ENCODE measurements at places on chromosomes 2 and 18.
A peak's percentile ranks its signal among the peaks of the same experiment; 100 is the strongest.

GRCh38 chr18:59669872-59670657 is 27.2 kb downstream of the CCBE1 start:
- DNase-seq = no peak

GRCh38 chr2:200627110-200627770 is 41.4 kb downstream of the AOX1 start:
- no peak for DNase-seq

DNA sequence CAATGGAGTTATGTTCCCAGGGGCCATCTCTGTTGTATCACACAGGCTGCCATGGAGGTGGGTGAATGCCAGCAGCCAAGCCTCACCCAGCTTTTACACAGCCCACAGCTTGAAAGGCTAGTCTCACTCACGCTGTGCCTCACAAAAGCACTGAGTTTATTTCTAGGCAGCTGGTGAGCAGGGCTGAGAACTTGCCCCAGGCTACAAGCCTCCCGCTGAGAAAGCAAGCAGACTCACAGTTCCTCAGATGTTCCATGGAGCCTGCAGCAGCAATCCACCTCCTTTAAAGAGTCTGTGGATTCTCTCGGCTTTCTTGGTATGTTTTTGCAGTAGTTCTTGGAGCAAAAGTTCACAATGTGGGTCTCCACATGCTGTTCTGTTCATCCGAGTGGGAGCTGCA is 40.9 kb upstream of the ALKAL2 start:
- DNase-seq = no peak

DNA sequence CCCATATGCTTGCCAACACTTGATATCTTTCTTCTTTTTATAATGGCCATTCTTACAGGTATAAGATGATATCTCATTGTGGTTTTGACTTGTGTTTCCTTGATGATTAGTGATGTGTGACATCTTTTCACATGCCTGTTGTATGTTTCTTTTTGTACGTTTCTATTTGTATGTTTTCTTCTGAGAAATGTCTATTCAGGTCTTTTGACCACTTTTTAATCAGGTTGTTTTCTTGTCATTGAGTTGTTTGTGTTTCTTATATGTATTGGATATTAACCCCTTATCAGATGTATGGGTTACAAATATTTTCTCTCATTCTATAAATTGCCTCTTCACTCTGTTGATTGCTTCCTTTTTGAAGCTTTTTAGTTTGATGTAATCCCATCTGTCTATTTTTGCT is 42.4 kb downstream of the ABCB11 start:
- no peak for DNase-seq

GRCh38 chr2:68379184-68379708 is 14.2 kb downstream of the PLEK start:
- no peak for DNase-seq

DNA sequence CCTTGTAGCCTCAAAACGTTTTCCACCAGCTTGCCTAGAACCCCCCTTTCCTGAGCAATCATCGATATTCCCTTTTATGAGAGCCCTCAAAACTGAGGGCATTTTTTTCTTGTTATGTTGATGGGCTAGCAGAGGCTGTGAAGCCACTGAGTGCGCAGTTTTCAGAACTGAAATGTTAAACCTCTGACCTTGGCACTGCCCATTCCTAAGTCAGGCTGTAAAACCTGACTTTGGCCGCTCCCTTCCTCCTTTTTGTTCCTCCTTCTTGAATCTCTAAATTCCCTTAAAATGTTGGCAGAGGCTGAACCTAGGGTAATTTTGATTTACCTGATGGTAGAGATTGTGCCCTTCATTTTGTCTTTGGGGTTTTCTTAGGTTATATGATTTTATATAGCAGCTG is 334.2 kb downstream of the KIAA1328 start:
- no peak for DNase-seq

- DNase-seq = no peak
Observed at GRCh38 chr2:74010087-74010541, 25.4 kb downstream of the TET3 start.

- DNase-seq = peak; percentile 31
Observed at GRCh38 chr2:133680343-133681049, 112.2 kb upstream of the NCKAP5 start.

DNA sequence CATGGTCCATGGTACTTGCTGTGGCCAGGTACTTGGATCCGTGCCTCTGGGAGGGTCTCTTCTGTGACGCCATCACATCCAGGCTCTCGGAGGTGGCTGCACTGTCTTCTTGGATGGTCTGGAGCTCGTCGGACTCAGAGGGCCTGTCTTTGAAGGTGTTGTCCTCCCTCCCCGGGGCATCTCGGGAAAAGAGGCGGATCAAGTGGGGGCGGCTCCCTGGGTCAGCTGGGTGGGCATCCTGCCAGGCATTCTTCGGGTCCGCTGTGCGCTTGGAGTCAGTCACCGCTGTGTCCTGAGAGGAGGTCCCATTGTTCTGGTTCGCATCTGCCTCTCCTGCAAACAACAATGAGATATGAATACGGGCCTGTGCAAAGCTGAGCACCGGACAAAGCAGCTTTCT is 115.6 kb downstream of the MBP start:
- DNase-seq = peak; percentile 98

- no peak for DNase-seq
Observed at GRCh38 chr2:75646090-75646582, 447 bp upstream of the MRPL19 start.

- no peak for DNase-seq
Observed at GRCh38 chr2:72149556-72150156, 2.0 kb upstream of the CYP26B1 start.

GRCh38 chr2:2516386-2516785 is 185.3 kb upstream of the MYT1L start:
- no peak for DNase-seq

GRCh38 chr18:58402247-58402646 is 226.6 kb downstream of the ALPK2 start:
- no peak for DNase-seq

DNA sequence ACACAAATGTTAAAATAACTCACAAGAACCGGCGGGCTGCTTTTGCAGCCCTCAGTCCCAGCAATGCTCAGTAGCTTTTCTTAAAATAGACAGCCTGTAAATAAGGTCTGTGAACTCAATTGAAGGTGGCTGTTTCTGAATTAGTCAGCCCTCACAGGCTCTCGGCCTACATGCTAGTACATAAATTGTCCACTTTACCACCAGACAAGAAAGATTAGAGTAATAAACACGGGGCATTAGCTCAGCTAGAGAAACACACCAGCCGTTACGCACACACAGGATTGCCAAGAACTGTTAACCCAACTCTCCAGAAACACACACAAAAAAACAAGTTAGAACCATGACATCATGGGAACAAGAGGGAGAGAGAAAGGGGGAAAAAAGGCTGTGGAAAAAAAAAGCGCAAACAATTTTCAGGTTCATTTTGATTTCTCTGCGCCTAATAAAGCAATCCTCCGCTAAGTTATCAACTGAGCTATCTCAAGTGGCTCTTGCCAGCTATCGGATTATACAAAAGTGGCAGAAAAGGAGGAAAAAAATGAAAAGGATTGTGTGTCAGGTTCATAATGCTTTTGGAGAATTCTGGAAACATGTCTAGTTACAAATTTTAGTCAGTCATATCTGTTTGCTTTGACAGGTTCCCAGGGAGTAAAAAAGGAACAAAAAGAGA is 89.1 kb downstream of the ZEB2 start:
- peak; percentile 65 for DNase-seq

- no peak for DNase-seq
Observed at GRCh38 chr2:79120194-79120713, at the start of gene REG1A. TSS of gene REG1A (plus strand) at chr2:79120488. CDS start at chr2:79120862, 374 bp downstream.

- DNase-seq = no peak
Observed at GRCh38 chr2:33051586-33052360, 105.0 kb downstream of the LTBP1 start.

DNA sequence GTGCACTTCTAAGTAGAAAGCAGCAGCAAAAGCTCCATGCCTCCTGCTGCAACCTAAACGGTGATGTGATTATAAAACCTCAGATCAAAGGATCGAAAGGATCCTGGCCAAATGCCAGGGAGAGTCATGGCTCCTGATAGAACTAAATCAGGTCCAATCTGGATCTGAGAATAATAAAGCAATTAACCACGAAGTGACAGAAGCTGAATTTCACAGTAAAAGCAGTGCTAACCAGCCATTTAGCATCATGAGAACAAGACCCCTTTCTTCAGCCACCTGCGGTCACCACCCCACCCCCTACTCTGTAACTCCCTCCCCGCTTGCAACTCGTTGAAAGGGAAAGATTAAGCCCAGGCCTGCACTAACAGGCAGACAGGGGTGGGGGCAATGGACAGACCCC is 748.7 kb downstream of the BCL11A start:
- no peak for DNase-seq

DNA sequence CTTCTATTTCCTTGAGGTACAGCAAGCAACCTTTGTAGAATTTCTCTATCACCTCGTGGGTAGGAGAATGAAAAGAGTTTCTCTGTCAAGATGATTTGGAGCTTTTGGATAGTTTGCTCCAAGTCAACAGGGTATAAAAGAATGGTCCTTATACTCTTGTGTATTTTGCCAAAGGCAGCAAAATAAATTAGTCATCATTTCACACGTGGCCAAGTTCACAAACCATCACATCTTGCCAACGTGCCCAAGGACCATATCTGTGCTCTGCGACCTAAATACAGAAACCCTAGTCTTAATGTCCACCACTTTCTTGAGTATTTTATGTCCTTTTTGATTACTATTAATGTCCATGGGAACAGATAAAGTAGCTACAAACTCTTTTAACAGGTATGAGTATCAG is 262.9 kb downstream of the AFF3 start:
- no peak for DNase-seq

DNA sequence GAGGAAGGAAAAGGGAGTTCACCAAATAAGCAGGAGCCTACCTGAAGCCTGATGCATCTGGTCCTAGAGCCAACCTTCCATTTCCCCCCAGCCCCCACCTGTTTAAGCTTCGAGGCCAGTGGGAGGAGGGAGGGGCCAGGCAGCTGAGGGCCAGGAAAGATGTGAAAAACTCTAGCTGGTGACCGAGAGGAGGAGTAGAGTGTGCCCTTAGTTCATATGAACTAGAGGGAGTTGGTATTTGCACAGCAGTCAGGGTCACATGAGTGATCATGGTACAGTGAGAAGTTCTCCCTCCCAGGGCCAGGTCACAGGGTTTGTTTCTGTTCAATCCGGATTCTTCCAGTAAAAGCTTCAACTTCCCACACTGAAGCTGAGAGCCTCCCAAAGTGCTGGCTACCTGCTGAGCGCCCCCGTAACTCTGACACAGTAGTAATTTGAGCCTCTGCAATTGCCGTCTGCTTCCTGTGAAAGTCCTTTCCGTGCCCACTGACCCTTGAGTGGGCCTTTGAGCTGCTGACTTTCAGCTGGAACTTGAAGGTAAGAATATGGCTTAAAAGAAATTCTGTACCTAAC is at the start of gene SULT1C2:
TSS of gene SULT1C2 (plus strand) at position 362 of the 573 bp plus-strand sequence. CDS start 4,773 bp downstream, outside the sequence.
- no peak for DNase-seq

DNA sequence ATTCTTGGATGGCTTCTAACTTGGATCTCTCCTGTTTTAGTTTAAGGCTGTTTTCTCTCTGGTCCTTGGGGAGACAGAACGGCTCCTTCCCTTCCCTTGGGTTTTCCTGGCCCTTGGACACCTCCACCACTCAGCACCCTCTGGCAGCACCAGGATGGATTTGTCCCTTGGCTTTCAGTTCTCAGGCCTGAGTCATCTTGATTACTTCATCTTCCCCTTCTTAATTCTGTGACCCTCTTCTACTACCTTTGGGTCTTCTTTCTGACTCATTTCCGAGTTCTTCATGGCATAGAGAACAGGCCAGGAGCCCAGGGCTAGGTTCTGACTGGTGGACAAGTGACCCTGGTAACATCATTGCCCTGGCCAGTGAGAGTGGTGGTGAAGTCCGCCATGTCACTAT is 14.9 kb downstream of the IGFBP2 start:
- DNase-seq = no peak

DNA sequence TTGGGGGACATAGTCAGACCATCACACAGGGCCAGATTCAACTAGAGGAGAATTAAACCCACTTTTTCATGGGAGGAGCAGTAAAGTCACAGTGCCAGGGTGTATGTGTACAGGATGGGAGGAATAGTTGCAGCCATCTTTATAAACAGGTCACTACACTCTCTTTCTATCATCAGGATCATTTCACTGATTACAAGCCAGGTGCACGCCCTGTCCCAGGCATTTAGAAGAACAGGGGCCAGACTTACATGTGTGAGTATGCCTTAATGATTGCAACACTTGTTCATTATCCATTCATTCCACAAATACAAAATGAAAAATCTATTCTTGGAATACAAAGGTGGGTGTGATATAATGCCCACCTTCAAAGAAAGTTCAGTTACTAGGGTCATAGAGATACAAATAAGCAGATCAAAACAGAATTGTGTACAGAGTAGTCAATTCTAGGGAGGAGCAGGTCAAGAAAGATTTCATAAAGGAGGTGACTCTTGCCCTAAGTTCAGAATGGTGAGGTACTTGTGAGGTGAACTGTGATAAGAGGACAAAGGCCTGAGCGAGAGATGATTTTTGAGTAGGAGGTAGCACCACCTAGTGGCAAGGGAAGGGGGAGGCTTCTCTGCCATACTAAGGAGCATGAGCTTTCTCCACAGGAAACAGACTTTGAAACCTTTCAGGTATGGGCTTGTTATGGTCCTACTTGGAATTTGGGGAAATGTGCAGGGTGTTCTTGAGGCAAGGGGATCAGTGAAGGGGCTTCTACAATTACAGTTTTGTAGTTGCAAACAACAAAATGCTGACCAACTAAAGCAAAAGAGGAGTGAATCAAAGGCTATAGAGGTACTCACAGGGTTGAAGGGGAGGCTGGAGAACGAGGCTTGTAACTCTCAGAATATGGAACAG is 156.3 kb downstream of the SUCLG1 start:
- DNase-seq = peak; percentile 28

- no peak for DNase-seq
Observed at GRCh38 chr2:132936791-132937190, 266.8 kb upstream of the LYPD1 start.

DNA sequence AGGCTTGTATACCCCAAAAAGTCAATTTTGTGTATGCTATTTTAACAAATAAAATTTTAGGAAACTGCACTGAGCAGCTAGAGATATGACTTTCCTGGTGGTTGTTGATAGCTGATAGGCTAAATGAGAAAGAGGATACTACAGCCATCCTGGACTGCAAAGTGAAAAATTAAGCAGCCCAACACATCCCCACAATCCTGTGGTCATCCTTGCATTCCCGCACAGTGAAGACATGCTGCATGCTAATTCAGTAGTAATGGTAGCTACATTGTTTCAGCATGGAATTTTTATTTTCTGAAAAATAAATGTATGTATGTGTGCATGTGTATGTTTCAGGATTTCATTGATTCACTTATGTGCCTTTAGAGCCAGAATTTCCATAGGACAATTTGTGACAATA is 124.2 kb upstream of the CCDC68 start:
- no peak for DNase-seq

GRCh38 chr2:229900012-229900411 is 21.8 kb downstream of the TRIP12 start:
- DNase-seq = no peak
